ENCODE measurements at places on chromosomes 11 and 22.

DNA sequence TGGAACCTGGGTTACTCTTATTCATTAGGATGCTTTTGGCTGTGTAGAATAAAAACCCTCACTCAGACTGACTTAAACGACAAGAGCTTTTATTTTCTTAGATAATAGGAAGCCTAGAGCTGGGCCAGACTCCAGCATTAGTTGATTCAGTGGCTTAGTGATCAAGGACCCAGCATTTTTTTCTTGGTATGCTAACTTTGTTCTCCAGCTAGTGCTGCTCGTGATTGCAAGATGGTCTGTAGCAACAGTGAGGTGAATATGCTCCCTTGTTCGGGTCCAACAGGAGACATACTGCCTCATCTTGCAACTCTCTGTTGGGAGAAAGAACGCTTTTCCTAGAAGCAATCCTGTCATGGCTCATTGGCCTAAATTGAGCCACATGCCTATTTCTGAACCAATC lies 33.4 kb downstream of the INSC start:
- no peak for DNase-seq

DNA sequence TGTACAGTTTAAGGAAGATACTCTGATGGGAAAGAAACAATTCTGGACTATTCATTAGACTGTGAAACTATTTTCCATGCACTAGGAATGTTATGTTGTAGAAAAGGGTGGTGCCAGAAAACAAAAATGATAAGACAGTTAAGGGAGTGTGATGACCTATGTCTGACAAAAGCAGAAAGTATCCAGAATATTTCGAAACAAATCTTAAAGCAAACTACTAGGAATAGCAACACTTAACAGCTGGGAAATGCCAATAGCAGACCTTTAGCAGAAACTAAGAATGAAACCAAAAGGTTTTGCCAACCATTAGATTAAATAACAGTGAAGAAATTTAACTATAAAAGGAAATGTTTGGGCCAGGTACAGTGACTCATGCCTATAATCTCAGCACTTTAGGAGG lies 3.3 kb upstream of the ARHGAP20 start:
- peak; percentile 75 for DNase-seq

DNA sequence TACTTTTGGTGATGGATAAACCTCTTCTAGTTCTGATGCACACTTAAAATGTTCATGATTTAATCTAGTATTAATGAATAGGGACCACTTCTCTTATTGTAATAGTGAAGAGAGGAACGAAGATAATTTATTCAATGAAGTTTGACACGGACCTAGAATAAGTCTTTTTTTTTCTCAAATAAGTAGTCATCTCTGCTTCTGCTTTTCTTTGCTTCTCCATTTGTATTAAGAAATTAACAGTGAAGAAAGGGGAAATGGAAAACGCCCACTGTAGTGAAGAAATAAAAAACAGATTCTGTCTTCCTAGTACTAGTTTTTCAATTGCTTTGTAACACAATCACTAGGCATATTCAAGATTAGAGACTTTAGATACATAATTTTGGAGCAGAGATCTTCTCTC lies 73.0 kb downstream of the CD44 start:
- no peak for DNase-seq

DNA sequence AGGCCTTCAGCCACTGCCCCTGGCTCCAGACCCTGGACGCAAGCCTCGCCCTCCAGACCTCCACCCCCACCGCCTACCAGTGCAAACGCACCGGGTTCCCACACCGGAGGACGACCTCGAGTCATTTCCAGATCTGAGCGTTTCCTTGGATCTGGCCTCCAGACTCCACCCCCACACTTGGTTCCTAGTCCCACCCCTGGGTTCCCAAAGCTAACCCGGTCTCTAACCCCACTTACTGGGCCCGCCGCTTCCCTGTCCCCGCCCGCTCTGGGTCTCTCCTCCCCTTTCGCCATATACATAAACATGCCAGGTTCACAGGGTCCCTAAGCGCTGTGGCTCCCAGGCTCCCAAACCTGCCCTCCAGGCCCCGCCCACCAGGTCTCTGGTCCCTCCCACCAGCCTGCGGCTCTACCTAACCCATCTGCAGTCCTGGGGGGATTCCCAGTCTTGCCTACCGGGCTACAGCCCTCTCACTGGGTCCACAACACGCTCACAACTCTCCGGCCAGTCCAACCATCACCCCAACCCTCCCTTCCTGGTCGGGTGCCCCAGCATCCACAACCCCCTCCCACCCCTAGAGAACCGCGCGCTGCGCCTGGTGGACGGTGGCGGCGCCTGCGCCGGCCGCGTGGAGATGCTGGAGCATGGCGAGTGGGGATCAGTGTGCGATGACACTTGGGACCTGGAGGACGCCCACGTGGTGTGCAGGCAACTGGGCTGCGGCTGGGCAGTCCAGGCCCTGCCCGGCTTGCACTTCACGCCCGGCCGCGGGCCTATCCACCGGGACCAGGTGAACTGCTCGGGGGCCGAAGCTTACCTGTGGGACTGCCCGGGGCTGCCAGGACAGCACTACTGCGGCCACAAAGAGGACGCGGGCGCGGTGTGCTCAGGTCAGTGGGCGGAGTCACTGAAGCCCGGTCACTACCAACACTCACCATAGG lies 36.7 kb downstream of the CD6 start:
- DNase-seq = no peak

- DNase-seq = no peak
These were observed 19.9 kb downstream of the HIRA start for GRCh38 chr22:19411690-19412045.

DNA sequence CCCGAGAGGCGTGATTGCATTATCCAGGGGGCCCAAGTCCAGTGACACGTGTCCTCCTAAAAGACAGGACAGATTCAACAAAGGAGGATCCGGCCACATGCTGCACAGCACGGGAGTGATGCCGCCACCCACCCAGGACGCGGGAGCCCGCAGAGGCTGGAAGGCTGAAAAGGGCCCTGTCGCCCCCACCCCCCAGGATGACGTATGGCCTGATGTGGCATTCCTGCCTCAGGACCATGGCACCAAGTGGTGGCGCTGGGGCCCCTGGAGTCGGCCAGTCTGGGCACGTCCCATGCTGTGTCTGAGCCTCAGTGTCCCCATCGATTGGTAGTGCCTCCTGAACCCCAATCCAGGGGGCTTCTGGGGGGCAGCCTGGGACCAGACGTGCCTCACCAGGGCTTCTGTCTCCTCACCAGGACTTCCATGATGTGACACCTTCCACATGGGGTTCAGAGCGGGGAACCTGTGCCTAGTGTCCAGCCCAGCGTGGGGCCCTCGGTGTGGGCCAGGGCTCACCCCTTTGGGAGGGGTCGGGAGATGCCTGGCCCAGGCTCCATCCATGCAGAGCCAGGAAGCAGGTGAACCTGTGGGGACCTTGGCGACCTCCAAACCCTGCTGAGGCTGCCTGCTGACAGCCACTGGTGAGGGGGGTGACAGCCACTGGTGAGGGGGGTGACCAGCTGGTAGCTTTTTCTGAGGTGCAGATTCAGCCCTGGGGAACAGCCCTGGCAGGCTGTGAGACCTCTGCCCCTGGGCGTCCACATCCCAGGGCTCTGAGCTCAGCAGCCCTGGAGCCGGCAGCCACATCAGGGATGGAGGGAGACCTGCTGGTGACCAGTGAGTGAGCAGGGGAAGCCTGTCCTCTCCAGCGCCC lies 75.3 kb downstream of the KCNQ1 start:
- no peak for DNase-seq

GRCh38 chr11:75140269-75141138 lies 10.4 kb upstream of the SLCO2B1 start:
- DNase-seq = peak; percentile 12

GRCh38 chr11:17063171-17064002 lies 14.1 kb downstream of the RPS13 start:
- peak; percentile 28 for DNase-seq

DNA sequence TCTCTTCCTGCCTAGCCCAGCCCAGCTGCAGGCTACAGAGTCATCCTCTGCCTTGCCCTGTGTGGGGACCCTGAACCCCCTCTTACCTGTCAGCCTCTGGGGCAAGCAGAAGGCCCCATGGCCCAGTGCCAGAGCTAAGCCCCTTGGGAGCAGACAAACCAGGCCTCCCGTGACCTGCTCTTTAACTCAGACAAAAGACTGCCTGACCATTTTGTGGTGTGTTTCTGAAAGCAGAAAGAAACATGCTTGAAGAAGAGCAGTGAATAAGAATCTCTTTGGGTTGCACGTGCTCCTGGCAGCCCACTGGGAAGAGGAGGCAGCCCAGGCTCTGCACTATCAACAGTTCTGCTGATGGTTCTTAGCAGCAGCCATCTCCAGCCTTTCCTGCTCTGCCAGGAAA lies 118.6 kb downstream of the GRIK4 start:
- DNase-seq = no peak

DNA sequence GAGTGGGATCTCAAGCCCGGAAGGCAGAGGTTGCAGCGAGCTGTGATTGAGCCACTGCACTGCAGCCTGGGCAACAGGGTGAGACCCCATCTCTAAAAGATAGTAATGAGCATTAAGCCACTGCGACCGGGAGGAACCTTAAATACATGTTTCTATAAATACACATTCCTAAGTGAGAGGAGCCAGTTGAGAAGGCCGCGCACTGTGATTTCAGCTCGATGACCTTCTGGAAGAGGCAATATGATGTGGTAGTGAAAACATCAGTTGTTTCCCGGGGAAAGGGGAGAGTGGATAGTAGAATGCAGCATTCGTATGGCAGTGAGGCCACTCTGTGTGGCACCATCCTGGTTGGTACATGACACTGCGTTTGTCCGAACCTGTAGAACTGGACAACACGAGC lies 18.0 kb downstream of the PTDSS2 start:
- DNase-seq = no peak

DNA sequence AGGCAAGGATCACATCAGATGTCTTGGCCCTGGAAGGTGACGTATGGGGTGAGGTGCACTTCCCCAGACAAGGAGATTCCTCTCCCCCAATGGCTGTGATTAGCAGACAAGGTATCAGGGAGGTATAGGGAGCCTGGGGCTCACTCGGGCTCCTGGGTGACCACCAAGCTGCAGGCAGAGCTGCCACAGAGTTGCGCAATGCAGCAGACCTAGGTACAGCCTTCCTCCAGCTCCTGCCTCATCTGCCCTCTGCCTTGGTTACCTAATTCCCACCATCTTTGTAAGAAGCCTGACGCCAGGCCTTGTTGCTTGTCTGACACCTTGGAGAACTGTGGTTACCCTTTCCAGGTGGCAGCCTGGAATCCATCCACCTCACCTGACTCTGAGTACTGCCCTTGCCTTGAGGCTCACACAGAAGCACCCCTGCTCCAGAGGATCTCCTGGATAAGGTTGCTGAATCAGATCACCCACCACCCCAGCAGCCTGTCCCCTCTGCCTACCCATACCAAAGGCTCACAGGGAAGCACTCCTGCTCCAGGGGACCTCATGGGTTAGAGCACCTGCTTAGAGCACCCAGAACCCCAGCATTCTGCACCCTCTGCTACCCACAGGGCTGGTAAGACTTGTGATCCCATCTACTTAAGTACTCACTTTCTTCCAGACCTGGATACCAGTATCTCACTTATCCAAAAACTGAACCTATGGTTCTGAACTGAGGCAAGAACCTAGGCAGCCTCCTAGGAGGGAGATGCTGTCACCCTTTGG lies 40.4 kb downstream of the GAB4 start:
- DNase-seq = no peak

DNA sequence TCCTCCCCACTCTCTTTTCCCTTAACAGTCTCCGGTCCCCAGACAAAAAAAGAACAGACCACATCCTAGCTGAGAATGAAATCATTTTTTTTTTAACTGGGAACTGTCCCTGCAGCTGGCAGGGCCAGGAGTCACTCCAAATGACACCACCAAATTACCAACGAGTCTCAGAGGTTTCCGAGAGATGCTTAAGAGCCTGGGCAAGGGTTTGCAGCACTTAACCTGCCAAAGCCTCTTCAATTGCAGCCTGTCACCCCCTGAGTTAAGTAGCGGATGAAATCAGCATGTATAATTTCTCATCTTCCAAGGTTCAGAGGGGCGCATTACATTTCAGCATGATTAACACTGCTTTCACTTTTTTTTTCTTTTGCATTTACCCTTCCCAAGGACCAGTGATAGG lies 71.8 kb downstream of the TENM4 start:
- no peak for DNase-seq

- DNase-seq = no peak
These were observed 149.6 kb downstream of the METTL15 start for GRCh38 chr11:28257761-28258160.
